ENCODE measurements at places on chromosomes 1 and 21.

GRCh38 chr1:216555653-216556052 is 132.4 kb upstream of the USH2A start:
- DNase-seq: no peak

- DNase-seq: no peak
Observed at GRCh38 chr1:36175137-36176095, 19.5 kb downstream of the MAP7D1 start.

DNA sequence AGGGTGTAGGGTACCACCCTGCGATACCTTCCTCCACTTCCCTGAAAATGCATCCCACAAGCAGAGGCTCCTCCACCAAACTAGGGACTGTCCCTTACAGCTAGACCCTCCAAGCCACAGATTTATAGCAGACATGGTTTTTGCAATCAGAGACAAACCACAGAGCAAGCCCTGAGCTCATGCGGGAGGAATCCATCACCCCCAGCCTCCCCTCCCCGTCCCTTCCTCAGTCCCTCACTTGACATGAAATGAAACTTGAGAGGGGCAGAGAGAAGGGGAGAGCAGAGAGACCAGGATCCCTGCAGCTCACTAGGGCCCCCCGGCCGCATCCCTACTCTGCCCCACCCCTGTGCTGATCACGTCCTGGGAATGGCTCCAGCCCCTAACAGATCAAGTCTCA is 94.9 kb downstream of the MRPL37 start:
- DNase-seq: no peak

- DNase-seq: no peak
Observed at GRCh38 chr1:201463071-201463552, 5.9 kb downstream of the PHLDA3 start.

GRCh38 chr21:39632796-39633442 is 20.2 kb downstream of the B3GALT5 start:
- peak; percentile 44 for DNase-seq

GRCh38 chr1:31930836-31931592 is 7.2 kb downstream of the PTP4A2 start:
- DNase-seq: no peak

GRCh38 chr1:179550746-179551682 is 24.7 kb downstream of the NPHS2 start:
- DNase-seq: peak; percentile 14

DNA sequence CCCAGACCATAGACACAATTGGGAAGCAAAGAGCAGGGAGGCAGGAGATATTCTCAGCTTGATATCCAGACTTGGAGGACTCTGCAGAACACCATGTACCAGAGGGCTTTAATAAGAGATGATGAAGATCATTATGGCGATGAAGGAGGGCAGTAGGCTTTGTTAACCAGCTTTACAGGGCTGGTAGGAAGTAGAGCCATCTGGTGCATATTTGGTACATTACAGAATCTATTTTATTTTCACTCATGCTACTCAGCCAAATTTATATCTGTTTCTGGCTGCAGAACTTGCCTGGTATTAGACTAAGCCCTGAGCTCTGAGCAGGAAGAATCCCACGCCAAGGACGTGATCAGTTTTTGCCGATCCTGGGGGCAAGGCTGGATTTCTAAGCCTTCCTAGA is 61.8 kb upstream of the SYT6 start:
- DNase-seq: no peak

GRCh38 chr1:202656951-202657646 is 53.2 kb downstream of the SYT2 start:
- peak; percentile 68 for DNase-seq

DNA sequence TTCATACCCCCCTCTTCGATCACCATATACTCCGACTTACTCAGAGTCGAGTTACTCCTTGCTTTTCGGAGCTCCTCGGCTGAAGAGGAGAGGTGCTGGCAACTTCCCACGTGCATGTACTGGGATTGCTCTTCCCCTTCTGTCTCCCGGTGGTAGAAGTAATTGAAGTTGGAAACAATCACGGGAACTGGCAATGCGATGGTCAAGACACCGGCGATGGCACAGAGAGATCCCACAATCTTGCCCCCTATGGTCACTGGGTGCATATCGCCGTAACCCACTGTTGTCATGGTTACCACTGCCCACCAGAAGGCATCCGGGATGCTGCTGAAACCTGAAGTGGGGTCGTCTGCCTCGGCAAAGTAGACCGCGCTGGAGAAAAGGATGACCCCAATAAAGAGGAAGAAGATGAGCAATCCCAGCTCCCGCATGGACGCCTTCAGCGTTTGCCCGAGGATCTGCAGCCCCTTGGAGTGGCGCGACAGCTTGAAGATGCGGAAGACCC is 1.5 kb downstream of the KCNA3 start:
- no peak for DNase-seq

GRCh38 chr1:46465981-46466476 is 23.6 kb upstream of the DMBX1 start:
- no peak for DNase-seq

DNA sequence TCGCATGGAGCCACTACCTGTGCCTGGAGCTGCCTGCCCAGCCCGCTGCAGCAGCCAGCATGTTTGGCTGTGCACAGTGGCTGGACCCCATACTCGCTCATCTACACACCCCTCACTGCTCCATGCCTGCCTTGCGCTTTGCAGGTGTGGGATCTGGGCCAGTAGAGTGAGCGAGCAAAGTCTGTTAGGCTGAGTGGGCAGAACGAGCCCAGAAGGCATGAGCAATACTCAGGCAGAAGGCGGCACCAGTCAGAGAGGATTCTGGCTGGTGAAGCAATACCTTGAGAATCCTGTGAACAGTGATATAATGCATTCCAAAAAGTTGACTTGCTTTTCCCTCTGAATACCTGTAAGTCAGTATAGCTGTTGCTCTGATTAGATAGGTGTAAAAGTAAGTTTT is 816.4 kb downstream of the KCNT2 start:
- DNase-seq: no peak

- DNase-seq: no peak
Observed at GRCh38 chr1:226633541-226634165, 85.1 kb downstream of the STUM start.

DNA sequence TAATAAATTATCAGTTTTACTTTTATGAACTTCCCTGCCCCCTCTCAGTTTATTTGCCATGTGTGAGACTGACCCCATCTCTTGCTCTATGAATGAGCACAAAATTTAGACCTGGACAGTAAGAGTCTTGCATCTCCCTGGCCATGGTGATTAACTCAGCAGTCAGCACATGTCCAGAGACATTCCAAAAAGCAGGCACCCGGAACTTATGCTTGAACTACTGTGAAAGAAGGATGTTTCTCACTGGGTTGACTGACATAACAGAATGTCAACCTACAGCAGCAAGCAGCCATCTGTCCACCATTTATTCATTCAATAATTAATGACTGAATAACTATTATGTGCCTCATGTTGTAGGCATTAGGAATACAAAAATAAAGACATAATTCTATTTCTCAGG is 11.3 kb upstream of the SEC16B start:
- DNase-seq: no peak

GRCh38 chr1:117670976-117671780 is 65.3 kb downstream of the TENT5C start:
- no peak for DNase-seq

- DNase-seq: no peak
Observed at GRCh38 chr1:208181364-208181763, 62.8 kb downstream of the PLXNA2 start.

GRCh38 chr1:52355847-52356505 is 10.0 kb downstream of the CC2D1B start:
- no peak for DNase-seq

DNA sequence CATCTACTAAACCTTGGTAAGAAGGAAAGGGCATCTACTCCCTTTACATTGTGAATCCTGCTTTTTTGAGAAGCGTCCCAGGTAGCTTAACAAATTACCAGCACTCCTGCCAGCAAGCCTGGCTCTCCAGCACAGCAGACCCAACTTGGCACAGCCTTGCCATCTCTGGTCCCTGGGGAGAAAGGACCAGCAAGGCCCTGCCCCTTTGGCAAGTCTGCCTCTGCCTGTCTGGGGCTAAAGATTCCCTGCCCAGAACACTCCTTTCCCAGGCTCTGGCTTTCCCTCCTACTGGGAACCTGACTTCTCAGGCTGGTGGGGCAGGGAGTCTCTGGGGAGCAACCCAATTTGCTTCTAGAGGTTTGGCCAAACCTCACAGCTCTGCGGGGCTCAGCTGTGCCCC is 68.5 kb downstream of the ATP2B4 start:
- DNase-seq: no peak

DNA sequence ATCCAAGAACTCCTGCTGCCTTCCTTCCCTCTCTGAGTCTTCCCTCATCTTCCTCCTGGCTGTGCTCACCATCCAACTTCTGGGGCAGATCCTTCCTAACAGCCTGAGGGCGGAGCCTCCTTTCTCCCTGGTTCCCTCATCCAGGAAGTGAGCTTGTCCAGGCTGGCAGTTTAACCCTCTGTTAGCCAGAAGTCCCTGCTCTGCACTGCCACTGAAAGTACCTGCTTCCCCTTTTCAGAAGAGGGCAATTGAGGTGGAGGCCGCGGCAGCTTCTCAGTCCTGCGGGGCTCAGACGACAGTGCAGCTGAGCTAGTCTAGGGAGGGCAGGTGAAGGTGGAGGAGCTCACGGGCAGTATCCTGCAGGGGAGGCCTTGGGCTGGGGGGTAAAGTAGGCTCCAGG is 149.1 kb downstream of the FCRL5 start:
- DNase-seq: peak; percentile 38

GRCh38 chr1:4355839-4356238 is 298.6 kb upstream of the AJAP1 start:
- no peak for DNase-seq

DNA sequence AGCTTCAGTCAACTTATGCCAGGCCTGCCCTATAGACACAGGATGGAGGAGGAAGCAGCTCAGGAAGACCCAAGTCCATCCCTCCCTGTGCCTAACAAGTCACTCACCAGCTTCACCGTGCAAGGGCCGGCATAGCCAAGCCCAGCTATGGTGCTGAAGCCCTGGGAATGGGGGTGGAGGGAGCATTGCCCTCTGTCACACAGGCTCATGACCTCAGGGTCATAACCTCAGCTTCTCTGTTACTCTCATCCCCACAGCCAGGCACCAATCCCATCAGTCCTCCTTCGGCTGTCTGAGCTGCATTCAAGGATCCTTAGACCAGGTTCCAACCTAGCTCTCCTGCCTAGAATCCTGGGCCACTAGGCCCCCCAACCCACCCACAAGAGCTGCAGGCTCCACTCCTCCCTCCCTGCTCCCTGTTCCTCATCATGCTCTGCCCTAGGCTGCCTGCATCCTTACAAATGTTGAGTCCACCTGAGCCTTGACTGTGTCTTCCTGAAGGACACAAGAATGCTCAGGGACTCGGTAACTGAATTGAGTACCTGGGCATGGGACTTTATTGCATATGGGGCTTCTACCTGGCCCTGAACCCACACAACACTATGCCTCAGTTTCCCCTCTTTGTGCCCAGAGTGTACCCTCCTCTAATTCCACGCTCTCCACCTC is 1.7 kb downstream of the CD244 start:
- no peak for DNase-seq

- no peak for DNase-seq
Observed at GRCh38 chr1:67018574-67018973, 35.4 kb downstream of the SLC35D1 start.

- no peak for DNase-seq
Observed at GRCh38 chr1:234900595-234900994, 228.0 kb downstream of the TOMM20 start.

- no peak for DNase-seq
Observed at GRCh38 chr1:222618880-222619596, 1.1 kb downstream of the MIA3 start.

- no peak for DNase-seq
Observed at GRCh38 chr1:160836981-160837557, 25.6 kb downstream of the CD244 start.

- DNase-seq: peak; percentile 26
Observed at GRCh38 chr1:241706967-241707366, 54.9 kb downstream of the WDR64 start.

GRCh38 chr1:9078752-9079500 is 9.5 kb upstream of the SLC2A5 start:
- no peak for DNase-seq

DNA sequence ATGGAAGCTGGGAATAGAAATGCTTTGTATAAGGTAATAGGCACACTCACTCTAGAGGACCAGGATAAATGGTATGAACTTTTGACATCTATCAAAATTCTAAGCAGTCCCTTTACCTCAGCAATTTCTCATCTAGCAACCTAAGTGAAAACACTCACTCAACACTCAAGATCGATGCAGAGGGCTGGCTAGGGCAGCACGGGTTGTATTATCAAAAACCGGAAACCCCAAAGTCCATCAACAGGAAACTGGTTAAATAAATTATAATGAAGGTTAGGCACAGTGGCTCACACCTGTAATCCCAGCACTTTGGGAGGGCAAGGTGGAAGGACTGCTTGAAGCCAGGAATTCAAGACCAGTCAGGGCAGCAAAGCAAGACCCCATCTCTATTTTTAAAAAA is 9.4 kb downstream of the USP48 start:
- no peak for DNase-seq

Measured in H54 (cell line).